HL-60 (cell line): ENCODE measurements at places on chromosomes 2 and 18.

- no peak for DNase-seq
Observed at GRCh38 chr2:229673676-229674075, 40.7 kb downstream of the DNER start.

DNA sequence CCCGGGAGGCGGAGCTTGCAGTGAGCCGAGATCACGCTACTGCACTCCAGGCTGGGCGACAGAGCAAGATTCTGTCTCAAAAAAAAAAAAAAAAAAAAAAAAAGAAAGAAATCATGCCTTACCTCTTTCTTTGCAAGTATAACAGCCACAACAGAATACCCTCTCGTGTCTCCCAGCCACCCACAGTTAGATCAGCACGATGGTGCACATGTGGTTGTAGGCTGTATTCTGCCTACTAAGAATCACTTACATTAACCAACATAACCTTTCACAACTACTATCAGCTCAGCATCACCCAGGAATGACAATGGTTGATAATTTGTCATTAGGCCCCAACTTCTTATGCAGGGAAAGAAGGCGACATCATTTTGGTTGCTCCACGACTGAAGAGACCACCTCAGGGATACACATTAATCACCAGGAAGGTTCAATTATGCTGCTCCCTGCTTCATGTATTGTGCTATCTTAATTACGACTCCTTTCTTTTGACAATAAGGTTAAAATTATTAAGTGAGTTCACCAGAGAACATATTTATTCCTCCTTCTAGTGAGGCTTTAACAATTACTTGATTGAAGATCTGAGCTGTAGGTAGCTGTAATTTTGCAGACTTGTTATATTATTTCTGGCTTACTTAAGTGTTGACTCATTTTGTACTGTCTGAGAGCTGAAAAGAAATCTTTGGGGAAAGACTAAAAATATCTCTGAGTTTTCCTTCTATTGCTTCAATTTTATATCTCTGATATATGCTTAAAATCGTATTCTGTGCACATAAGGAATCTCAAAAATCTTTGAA is 120.1 kb downstream of the LRP1B start:
- DNase-seq = no peak

DNA sequence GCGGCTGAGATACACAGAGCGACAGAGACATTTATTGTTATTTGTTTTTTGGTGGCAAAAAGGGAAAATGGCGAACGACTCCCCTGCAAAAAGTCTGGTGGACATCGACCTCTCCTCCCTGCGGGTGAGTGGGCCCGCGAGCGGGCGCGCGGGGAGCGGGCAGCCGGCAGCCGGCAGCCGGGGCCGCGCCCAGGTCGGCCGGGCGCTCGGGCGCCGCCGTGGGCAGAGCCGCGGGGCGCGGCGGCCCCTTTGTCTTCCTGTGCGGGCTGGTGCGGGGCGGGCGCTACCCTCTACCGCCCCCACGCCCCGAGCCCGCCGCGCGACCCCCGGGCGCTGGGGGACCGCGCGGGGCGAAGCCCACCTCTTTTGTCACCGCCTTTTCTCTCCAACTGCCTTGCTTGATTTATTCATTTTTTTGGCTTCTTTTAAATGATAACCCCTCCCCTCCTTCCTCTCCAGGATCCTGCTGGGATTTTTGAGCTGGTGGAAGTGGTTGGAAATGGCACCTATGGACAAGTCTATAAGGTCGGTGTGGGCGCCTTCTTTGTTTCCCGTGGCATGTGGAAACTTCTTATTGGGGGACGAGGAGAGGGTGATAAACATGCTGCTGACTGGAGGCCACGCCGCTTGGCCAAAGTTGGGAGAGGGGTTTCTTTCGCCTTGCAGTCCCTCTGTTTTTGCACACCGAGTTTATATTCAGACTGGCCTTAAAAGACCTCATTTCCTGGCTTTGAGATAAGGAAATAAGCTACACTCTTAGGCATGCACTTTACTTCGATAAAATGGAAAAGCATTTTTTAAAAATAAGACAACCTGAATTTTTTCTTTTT is 722 bp downstream of the MAP4K4 start:
- DNase-seq = no peak

GRCh38 chr18:54389143-54389505 is 31.4 kb downstream of the C18orf54 start:
- no peak for DNase-seq

DNA sequence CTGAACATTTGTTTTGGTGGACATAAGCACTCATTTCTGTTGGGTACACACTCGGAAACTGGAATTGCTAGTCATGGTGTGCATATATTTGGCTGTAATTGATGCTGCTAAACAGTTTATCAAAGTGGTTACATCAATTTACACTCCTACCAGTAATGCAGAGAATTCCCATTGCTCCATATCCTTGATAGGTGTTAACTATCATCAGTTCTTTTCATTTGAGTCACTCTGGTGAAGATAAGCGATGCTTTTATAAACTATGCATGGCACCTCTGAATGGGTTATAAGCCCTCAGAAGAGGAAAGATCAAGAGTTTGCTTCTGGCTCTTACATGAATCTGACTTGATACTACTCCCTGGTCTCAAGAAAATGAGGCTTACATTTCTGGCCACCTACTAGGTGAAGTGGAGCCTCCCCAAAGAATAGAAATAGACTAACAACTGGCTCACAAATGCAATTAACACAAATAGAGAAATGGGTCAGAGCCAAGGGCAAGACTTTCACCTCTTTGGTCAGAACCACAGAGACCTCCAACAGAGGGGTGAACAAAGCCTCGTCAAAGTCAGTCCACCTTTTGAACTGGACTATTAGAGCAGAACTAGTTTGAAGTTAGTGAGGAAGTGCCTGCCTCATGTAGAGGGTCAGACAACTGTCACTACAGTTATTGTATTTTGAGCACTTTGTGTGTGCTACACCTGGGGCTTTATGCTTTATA is 15.0 kb upstream of the STK17B start:
- DNase-seq = no peak
